Uterus (tissue), 4 donors: ENCODE measurements at places on chromosomes 2 and 18. TPM values are rescaled to one million over a fixed set of nuclear protein-coding genes. Genes with fewer than 3 reads are reported as not detected.

The SLC14A1 gene
- total RNA-seq, result 0.95 TPM

The FAM98A gene
- 19.7 TPM for total RNA-seq

DNA sequence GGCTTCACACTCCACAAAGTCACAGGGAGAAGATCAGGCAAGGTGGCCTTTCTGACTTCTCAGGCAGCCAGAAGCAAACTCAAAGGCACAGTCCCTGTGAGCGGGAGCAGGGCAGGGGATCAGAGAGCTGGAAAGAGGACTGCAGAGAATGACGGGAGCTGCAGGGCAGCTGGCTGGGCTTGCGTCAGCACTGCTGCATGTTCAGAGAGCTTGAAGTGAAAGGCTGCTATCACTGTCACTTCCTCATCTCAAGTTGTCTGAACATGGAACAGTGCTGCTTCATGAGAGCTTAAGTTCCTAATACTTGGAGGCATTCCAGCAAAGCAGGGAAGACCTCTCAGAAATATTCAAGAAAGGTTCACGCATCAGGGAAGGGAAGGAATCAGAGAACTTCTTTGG, 20.4 kb downstream of the TGFBRAP1 start:
- no peak for DNase-seq

The NYAP2 gene
- not detected for total RNA-seq

DNA sequence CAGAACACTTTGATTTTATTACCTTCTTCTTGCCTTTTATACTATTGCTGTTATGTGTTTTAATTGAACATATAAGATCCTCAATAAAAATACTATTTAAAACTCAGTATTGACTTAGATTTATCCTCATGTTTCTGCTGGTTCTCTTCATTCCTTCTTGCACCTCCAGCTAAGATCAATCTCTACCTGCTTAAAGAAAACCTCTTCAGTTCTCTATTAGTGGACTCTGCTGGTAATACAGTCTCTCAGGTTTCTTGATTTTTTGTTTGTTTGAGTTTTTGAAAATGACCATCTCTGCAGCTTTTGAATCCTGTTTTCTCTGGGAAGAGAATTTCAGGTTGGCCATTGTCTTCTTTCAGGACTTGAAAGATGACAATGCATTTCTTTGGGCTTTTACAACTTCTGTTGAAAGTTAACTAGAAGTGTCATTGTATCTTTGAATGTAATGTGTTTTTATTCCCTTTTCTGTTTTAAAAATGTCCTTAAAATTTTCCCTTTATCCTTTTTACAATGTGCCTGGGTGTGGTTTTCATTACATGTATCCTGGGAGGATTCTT, 29.8 kb upstream of the TMEM131 start:
- DNase-seq, result no peak

The TDRD15 gene
- total RNA-seq, result not detected

GRCh38 chr2:198913394-198914152, 544.2 kb downstream of the SATB2 start:
- no peak for DNase-seq
